Ascending aorta (tissue), 2 donors: ENCODE measurements at places on chromosomes 1 and 21. TPM values are rescaled to one million over a fixed set of nuclear protein-coding genes. Genes with fewer than 3 reads are reported as not detected.

DNA sequence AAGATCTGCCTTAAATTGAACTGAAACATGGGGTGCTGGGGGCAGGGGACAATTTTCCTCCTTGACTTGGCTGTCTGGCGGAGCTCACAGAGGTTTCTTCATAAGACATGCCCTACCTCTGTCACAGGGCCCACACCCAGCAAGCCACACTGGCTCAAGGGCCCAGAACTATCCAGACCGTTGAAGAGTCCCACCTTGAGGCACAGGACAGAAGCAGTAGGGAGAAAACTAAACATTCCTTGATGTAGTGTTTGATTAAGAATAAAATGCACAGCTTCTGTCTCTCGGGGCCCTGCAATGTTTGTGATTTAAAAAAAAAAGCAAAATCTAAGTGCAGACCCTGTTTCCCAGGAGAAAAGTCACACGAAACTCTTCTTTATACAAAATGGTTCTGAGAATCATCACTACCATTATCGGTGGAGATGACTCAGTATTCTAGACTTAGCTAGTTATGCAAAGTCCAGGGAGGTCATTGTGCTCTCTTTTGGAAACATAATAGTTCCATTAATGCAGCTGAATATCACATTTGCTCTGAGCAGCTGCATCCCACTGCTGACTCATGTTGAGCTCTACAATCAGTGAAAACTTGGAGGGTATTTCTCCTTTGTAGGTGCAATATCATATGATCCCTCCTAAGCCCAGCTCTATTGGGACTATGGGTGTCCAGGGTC lies 53.6 kb upstream of the DIRAS3 start:
- no peak for DNase-seq
- no peak overlapping the region for H3K4me3 ChIP-seq
- no peaks in the 10 kb centered on the region for H3K27me3 ChIP-seq
- no peak overlapping the region for H3K27ac ChIP-seq

Gene PDZK1IP1
- not detected for total RNA-seq

Gene SPRR2B
- total RNA-seq, result not detected

Gene RPL11
- 462 TPM for total RNA-seq

GRCh38 chr1:246795906-246796694 lies 71.9 kb downstream of the SCCPDH start:
- no peak overlapping the region for H3K27ac ChIP-seq
- no peak for DNase-seq
- no peaks in the 10 kb centered on the region for H3K27me3 ChIP-seq
- H3K4me1 ChIP-seq, result no peaks in the 10 kb centered on the region

- H3K36me3 ChIP-seq, result no peaks in the 10 kb centered on the region
- H3K27ac ChIP-seq, result no peak overlapping the region
- H3K4me3 ChIP-seq, result no peak overlapping the region
Measured at GRCh38 chr1:64981601-64982533, 15.5 kb upstream of the JAK1 start.

GRCh38 chr1:206797534-206798383 lies 25.5 kb upstream of the IL10 start:
- no peaks in the 10 kb centered on the region for H3K4me1 ChIP-seq
- H3K27ac ChIP-seq, result no peak overlapping the region
- no peaks in the 10 kb centered on the region for H3K36me3 ChIP-seq
- no peaks in the 10 kb centered on the region for H3K27me3 ChIP-seq
- DNase-seq, result no peak
- no peak overlapping the region for H3K4me3 ChIP-seq

Gene LCE1F
- total RNA-seq, result not detected

- H3K4me3 ChIP-seq, result no peak overlapping the region
- no peaks in the 10 kb centered on the region for H3K36me3 ChIP-seq
- no peak overlapping the region for H3K27ac ChIP-seq
- no peaks in the 10 kb centered on the region for H3K27me3 ChIP-seq
- no peaks in the 10 kb centered on the region for H3K4me1 ChIP-seq
Measured at GRCh38 chr1:23035823-23036452, 16.7 kb downstream of the KDM1A start.

GRCh38 chr1:207407655-207408260 lies 46.4 kb upstream of the CR2 start:
- H3K27ac ChIP-seq, result no peak overlapping the region
- no peaks in the 10 kb centered on the region for H3K36me3 ChIP-seq
- no peaks in the 10 kb centered on the region for H3K27me3 ChIP-seq
- no peak for DNase-seq

GRCh38 chr1:206578068-206578977 lies 33.9 kb downstream of the EIF2D start:
- H3K4me3 ChIP-seq, result no peak overlapping the region
- H3K27me3 ChIP-seq, result no peaks in the 10 kb centered on the region
- no peak for DNase-seq
- no peaks in the 10 kb centered on the region for H3K36me3 ChIP-seq
- no peak overlapping the region for H3K27ac ChIP-seq

Gene PRAMEF12
- total RNA-seq, result not detected
